ENCODE measurements at places on chromosomes 12 and 14.

DNA sequence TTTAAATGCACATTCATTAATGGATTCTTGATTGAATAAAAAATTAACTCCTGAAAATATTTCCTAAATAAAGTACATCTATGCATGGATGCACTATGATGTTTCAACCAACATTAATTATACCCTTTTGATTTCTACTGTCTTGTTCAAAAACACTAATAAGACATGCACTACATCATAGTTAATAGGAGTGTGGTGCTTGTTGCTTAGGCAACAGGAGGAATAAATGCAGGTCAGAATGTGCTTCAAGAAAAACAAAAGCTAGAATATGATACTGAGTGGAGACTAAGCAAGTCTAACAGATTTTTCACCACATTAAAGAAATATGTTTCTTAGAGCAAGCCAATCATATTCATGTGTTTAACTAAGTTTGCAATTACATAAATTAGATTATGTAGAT, 495.8 kb upstream of the GARIN6 start:
- H3K4me3 ChIP-seq, result no peak overlapping the region
- no peaks in the 10 kb centered on the region for H3K36me3 ChIP-seq
- peaks cover 22% of the 10 kb centered on the region for H3K27me3 ChIP-seq
- no peak overlapping the region for H3K27ac ChIP-seq
- no peaks in the 10 kb centered on the region for H3K4me1 ChIP-seq

DNA sequence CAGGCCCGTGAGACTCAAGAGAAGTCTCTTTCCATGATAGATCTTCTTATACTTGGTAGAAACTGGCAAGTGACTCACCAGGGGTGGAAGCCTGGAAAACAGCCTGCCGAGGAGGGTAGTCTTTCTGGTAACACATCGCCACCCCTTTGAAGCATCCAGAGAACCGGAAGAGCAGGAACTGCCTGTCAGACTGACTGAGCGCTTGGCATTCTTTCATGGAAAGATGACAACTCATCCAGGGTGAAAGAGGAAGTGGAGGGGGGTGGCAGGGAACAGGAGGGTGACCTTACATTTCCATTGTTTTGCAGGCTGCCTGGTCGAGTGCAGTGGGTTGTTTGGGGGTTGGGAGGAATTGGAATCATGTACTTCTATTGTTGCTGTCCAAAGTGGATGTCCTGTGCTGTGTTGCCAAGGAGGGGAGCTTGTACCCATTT, 34.5 kb downstream of the PRKCH start:
- no peak overlapping the region for H3K4me3 ChIP-seq
- H3K27me3 ChIP-seq, result no peaks in the 10 kb centered on the region
- no peaks in the 10 kb centered on the region for H3K36me3 ChIP-seq
- DNase-seq, result peak; percentile 65
- H3K4me1 ChIP-seq, result no peaks in the 10 kb centered on the region
- no peak overlapping the region for H3K27ac ChIP-seq

DNA sequence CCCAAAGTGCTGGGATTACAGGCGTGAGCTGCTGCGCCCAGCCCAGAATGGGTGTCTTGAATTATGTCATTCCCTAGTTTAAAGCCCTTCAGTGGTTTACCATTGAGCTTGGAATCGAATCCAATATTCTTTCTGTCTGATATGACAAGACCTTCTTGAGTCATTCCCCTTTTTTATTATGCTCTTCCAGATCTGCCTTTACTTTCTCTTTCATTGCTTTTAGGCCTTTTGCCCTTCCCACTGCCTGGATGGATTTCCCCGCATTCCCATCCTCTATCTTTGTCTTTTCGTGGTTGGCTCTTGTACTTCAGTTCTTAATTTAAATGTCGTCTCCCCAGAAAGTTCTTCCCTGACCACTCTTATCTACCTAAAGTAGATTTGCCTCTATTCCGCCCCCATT, 1.6 kb downstream of the TRAFD1 start:
- H3K4me1 ChIP-seq, result peaks cover 51% of the 10 kb centered on the region
- H3K27ac ChIP-seq, result no peak overlapping the region
- no peaks in the 10 kb centered on the region for H3K27me3 ChIP-seq

DNA sequence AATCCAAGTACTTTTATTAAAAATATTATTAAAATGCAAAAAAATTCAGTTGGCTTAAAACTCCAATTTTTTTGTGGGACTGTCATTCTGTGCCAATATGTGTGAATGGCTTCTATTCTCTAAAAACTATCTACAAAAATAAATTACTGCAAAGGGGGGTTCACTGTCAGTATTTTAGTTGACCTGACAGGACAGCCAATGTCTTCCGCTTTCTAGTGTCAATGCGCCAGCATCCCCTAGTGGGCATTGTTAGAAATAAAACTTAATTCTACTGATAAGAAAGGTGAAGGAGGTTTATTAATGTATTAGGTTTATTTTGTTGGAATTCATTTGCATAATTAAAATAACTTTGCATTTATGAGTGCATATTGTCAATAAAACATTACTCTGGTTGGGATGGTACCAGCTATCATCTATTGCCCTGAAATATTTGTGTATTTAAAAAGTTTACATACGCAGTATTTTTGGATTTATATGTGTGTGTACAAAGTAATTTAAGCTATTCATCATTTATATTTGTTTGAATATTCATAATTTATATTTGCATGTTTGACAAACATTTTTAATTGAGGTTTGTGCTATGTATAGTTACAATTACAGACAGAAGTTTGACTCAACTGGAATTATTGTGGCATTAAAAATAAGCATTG, 527.2 kb downstream of the FLRT2 start:
- H3K27me3 ChIP-seq, result no peaks in the 10 kb centered on the region
- H3K4me1 ChIP-seq, result no peaks in the 10 kb centered on the region
- no peak overlapping the region for H3K27ac ChIP-seq
- peak; percentile 58 for DNase-seq
- no peaks in the 10 kb centered on the region for H3K36me3 ChIP-seq
